AG08396 (cell line): ENCODE measurements at places on chromosomes 1 and 21.

GRCh38 chr1:228149406-228150119, at the start of gene GJC2:
TSS of gene GJC2 (plus strand) at chr1:228149930. CDS start at chr1:228157759, 7,829 bp downstream.
- peak; percentile 80 for DNase-seq

- no peak for DNase-seq
These were observed 160.1 kb downstream of the TBX15 start for GRCh38 chr1:118828038-118828437.

DNA sequence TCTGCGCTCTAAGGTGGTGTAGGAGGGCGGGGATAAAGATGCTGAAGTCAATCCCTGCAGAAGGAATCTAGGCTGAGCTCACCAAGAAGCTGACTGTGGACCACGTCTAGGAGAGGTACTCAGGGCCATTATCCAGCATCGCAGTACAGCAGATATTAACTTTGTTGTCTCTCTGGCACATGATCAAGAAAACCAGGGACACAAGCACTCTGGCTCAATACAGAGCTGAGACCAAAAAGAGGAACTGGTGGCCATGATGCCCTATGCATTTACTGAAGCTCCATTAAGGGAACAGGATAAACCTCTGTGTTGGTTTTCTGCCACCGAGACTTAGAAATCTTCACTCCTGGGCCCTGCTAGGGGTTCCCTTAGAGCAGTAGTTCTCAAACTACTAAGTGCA, 38.0 kb upstream of the ANGPTL7 start:
- no peak for DNase-seq

DNA sequence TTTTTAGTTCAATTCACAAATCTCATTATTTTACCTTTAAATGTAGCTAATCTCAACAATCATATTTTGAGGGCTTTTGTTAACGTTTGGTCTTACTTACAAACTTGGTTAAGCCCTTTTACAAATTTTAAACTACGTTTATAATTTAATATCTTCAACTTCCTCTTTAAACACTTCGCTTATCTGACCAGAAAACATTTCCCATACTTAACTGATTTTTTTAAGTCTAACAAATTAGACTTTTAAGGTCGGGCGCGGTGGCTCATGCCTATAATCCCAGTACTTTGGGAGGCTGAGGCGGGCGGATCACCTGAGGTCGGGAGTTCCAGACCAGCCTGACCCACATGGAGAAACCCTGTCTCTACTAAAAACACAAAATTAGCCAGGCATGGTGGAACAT, 300.9 kb downstream of the LMX1A start:
- DNase-seq, result no peak

GRCh38 chr21:18498431-18498830, 94.8 kb upstream of the TMPRSS15 start:
- DNase-seq, result no peak

GRCh38 chr1:91454136-91454535, 46.5 kb upstream of the CDC7 start:
- DNase-seq, result no peak

DNA sequence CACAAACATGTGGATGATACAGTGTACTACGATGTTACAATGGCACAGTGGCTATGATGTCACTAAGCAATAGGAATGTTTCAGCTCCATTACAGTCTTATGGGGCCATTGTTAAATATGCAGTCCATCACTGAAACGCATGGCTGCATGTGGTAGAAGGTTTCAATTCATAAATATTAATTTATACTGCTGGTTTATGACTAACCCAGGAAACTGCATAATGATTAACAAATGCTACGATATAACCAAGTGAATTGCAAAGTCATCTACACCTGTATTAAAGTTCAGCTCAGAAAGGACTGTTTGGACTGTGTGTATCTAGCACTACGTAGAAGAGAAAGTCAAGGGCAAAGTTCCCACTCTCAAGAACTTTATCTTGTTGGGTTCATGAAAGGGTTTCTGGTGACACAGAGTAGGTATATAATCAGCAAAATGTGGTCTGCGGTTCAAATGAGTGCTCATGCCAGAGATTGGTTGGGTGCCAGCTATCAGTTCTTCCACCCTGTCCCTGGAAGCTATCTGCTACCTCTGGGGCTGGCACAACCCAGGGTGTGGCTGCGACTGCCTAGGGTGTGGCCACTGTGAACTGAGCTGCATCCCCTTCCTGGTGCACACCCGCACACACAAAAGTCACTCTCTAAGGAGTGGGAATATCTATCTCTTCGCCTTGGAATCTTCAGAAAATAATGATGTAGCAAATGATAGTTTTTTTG, 14.8 kb downstream of the MGST3 start:
- no peak for DNase-seq

GRCh38 chr1:11893907-11894251, 32.3 kb downstream of the KIAA2013 start:
- peak; percentile 80 for DNase-seq

DNA sequence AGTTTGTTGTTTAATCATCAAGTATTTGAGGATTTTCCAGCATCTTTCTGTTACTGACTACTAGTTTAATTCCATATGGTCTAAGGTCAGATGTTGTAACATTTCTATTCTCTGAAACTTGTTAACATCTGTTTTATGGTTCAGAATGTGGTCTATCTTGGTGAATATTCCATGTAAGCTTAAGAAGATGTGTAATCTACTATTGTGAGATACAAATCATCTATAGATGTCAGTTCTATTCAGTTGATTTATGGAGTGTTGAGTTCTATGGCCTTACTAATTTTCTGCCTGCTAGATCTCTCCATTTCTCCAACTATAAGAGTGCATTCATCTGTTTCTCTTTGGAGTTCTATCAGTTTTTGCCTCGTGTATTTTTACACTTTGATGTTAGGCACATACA, 31.5 kb downstream of the WARS2 start:
- no peak for DNase-seq

DNA sequence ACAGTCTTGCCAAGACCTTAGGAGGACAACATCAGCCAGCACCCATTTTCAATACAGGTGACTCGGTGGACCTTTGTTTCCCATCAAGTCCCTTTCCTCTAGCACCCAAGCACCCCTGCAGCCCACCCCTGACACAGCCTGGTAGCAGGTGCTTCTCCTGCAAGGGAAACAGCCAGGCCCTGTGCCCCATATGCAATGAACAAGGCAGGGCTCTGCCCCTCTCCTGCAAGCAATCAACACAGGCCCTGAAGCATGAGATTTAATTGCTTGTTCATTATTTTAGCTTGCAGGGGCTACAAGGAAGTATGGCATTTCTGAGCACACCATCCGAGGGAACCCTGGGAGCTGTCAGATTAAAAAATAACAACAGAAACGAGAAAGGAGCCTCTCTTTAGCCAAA, 35.4 kb downstream of the TCP10L start:
- DNase-seq, result no peak

DNA sequence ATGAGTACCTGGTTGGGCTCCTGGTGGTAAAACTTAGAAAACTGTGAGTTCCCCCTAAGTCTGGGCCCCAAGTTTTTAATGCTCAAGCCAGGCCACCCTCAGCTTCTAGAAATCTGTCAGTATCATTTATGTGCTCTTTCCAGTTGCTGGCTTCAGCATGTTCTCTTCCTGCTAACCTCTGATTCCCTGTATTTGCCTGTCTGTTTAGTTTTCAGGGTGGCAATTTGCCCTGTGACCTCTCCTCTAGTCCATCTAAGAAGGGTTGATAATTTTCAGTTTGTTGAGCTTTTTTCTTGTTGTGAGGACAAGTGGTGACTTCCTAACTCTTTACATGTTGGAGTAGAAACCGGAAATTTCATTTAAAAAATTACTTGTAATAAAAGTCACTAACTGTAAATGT, 16.0 kb upstream of the S100A10 start:
- no peak for DNase-seq

DNA sequence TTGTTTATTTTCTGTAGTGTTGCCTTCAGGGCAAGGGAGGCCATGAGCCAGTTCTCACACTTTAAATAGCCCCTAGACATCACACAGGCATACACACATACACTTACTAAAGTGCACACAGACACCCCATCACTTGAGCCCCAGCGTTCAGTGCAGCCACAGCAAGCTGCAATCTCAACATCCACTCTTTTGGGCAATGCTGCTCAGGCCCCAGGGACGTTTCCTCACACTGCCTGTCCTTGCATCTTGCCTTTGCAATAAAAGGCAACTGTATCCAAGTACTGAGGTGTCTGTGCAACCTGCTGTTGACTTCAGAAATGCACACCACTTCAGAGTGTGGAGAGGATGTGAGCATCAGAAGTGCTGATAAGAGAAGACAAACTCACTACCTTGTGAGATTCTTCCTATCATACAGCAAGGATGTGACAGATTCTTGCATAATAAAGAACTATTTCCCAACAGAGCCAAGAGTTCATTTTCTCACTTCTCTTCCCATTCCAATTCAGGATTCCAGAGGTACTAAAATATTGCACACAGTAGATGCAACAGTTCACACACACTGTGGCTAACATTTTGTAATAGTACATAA, 36.2 kb downstream of the IRF2BP2 start:
- no peak for DNase-seq

DNA sequence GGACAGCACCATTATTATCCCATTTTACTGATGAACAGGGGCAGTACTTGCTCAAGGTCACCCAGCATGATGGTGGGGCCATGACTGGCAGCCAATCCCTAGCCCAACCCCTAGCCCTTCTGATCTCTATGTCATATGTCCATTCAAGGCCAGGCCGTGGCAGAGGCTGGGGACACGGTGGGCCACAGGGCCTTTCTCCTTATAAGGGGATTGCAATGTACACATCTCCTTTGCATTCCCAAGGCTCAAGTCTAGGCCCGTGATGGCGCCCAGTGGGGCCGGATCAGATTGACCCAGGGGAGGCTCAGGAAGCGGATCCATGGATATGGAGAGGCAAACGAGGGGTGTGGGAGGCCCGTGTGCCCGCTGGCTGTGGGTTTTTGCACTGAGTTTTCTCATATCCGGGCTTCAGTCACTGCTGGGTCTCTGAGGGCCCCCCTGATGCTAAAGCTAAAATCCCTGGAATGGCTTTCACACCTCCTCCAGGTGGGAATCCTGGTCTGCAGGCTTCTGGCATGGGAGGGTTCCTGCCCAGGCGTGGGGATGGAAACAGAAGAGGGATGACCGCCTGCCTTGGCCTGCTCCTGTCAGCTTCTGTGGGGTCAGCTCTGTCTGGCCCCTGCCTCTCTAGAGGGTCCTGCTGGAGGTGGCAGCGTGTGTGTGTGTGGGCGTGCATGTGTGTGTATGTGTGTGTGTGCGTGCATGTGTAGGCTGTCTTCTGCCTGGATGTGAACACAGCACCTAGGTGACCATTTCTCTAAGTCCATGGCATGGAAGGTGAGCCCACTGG, 2.1 kb downstream of the MYOM3 start:
- DNase-seq, result no peak

DNA sequence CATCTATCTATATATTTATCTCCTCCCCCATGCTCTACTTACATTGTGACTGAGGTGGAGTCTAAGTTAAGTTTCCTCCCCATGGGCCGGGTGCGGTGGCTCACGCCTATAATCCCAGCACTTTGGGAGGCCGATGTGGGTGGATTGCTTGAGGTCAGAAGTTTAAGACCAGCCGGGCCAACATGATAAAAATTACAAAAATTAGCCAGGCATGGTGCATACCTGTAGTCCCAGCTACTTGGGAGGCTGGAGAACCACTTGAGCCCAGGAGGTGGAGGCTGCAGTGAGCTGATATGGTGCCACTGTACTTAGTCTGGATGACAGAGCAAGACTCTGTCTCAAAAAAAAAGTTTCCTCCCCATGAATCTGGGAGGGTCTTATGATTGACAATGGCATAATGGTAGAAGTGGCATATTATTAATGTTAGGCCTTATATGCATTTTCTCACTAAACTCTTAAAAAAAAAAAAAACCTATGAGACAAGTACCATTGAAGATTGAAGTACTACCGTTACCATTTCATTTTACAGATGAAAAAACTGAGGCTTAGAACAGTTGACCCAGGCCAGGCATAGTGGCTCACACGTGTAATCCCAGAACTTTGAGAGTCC, 11.2 kb downstream of the F11R start:
- DNase-seq, result no peak

DNA sequence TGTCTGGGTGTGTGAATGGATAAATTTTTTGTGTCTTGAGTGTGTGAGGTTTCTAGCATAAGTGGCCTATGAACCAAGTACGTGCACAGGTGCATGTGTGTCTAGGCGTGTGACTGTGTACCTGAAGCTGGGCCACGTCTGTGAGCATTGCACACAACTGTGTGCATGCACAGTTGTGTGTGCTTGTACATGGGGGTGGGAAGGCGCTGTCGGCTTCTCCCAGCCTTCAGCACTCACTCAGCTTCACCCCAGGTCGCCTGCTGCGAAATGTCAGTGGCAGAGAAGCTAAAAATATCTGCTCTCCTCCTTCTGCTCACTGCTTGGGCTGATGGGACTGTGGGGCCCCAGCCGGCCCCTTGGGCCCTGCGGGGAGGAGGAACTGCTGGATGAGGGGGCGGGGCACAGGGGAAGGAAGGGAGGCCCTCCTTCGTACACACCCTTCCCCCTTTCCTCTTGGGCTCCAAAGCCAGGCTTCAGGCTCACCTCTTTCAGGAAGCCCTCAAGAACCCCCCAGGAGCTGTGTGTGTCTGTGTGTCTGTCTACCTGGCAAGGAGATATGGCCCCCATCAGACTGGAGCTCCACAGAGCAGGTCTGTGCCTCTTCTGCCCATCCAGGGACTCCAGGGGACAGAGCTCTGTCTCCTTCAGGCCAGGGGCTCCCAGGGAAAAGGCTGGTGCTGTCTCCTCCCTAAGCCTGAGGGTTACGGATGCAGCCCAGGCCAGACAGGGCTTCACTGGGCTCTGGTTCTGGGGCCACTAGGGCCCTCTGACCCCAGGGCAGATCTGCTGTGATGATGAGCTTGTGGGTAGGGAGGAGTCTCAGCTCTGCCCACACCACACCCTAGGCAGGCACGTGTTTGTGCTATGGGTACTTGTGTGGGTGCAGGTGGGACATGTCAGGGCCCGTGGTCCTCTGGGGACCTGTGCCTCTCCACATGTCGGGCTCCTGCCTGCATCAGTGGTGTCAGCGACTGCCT, 35.6 kb upstream of the WASF2 start:
- peak; percentile 80 for DNase-seq

GRCh38 chr1:94992161-94992560, 65.3 kb upstream of the CNN3 start:
- DNase-seq, result no peak

DNA sequence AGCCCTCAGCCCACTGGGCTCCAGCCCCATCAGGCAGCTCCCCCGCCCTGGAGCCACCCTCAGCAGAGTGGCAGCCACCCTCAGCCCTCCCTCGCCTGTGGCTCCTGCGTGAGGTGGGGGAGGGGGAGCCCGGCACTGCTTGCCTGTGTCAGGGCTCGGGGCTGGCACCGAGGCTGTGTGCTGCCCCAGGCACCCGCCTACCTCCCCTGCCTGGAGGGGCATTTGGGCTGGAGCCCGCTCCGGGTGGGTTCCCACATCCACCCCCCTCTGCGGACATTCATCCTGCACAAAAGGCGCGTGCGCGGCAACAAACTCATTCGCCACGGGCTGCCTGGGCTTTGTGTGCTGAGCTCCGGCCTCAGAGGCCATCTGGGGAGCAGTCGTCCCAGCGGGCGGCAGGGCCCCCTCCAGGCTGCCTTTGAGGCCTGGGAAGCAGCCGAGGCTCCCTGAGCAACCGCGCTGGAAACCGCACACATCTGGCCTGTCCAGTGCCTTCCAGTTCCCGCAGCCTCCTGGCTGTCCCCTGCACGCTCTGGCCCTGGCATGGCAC, 12.6 kb upstream of the TNFRSF14 start:
- DNase-seq, result no peak
